Activated CD4-positive, CD25-positive, alpha-beta regulatory T cell treated with anti-CD3 and anti-CD28 coated beads, Interleukin-2, amount 50 U/mL, for 24 hours (primary cell): ENCODE measurements at places on chromosomes 7 and 10.
A peak's percentile ranks its signal among the peaks of the same experiment; 100 is the strongest.

GRCh38 chr10:94279835-94280709, 82.7 kb downstream of the NOC3L start:
- ATAC-seq = no peak

DNA sequence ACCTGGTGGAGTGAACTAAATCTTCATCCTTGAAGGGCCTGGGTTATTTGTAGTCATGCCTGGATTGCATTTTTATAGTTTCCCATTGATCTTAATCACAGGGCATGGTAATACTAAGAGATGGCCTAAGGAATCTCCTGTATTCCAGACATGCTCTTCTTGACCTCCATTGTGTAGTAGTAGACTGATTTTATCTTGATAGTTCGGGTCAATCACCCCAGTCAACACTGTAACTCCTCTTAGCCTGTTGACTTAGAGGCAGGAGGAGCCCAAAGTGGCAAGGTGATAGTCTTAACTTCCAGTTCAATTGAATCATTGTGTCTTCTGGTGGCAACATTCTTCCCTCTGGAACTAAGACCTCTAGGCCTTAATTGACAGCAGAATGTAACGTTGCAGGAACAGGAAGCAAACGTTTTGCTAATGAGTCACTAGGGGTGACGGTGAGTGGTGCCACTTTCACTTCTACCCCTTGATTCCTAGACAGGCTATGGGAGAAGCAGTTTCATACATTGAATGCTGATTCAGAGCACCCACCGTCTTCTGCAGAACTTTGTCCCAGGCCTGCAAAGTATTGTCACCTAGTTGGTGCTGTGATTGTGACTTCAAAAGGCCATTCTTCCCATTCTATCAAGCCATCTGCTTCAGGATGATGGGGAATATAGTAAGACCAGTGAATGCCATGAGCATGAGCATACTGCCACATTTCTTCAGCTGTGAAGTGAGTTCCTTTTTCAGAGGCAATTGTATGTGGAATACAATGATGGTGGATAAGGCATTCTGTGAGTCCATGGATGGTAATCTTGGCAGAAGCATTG, 24.0 kb upstream of the PAPSS2 start:
- ATAC-seq = peak; percentile 89

- no peak for ATAC-seq
Measured at GRCh38 chr7:81768951-81769778, 682 bp downstream of the HGF start.

- ATAC-seq = no peak
Measured at GRCh38 chr10:15860692-15861201, 440 bp upstream of the MINDY3 start.

- no peak for ATAC-seq
Measured at GRCh38 chr10:52258799-52259425, 55.2 kb upstream of the DKK1 start.

DNA sequence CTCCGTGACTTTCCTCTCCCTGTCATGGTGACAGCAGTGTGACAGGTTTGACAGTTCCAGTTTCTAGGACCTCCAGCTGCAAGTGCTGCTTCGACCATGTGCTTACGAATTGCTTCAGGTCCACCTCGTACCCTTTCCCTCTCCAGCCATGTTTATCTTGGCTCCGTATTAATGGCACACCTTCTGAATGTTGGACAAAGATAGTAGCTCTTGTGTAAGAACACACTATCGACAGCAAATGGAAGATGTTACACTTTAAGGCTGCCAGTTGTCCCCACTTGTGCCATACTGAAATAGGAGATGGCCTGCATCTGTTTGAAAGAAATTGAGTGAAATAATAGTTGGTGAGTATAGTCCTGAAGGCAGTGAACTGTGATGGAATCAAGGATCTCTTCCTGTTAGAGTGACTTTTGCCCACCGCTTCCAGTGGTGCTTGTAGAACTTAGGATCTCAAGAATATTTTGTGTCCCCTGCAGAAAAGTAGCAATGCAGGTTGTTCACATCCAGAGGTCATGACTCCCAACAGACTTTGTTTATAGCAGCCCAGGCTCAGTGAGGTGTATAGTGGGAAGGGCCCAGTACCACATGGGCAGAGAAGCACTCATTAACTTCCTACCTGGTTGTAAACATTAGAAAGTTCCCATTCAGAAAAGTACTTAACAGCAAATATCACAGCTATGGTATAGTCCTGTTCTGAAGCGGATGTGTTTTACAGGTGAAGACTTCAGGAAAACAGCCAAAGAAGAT, 629.7 kb upstream of the GALNT17 start:
- ATAC-seq = no peak

GRCh38 chr10:91635401-91636400, 2.8 kb upstream of the PPP1R3C start:
- ATAC-seq = no peak

GRCh38 chr10:84310470-84310869, 17.9 kb upstream of the CCSER2 start:
- no peak for ATAC-seq

DNA sequence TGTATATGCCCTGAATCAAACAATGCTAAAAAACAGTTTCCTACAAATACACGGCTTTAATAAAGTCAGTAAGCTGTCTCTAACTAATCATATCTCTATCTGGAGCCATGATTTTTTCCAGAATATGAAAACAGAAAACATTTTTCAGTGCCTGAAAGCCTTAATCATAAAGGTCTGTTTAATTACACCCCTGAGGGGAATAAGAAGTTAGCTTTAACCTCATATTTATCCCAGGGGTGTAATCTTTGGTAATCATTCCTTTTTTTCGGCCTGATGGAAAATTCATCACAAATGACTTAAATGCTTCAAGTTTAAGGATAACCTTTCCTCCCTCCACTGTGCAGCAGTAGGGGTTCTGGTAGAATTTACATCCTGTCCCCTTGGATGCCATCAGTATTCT, 124.2 kb downstream of the ATE1 start:
- ATAC-seq = no peak

- ATAC-seq = no peak
Measured at GRCh38 chr7:156475179-156475578, 165.4 kb upstream of the RNF32 start.

- ATAC-seq = no peak
Measured at GRCh38 chr7:109336531-109336930, 766.9 kb downstream of the DNAJB9 start.

DNA sequence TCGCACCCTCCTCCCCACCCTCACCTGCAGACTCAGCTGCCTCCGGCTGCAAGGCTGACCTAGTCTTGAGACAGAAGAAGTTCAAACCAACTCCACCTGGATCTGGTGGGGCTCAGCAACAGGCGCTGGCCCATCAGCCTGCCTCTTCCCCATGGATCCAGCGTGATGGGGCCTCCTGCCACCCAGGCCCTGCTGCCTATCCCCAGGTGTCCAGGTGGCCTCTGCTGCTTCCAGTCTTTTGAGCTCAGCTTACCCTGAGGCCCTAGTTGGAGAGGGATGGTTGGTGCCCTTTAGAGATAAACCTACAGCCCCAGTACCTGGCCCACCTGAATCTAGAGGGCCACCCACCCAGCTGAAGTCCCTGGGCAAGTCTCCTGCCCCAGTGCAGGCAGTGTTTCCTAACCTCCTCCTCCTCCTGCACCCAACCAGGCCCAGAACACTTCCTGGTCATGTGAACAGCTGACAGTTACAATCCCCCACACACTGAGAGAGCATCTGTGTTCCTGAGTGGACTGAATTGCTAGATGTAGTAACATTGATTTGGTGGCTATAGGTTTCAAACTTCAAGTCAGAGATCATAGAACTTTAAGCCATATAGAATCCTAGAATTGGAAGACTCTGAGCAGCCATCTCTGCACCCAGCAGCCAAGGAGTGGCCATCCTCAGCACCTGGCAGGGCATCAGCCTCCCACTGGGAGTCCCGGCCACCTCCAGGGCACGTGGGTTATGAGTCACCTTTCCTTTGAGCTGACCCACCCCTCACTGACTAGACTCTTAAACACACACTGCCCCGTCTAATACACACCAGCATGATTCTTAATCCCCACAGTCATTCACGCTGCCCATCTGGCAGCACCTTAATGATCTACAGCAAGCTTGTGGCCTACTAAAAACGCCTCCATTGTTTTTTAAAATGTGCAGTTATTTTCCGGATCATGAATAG, 51.9 kb downstream of the ALOX5 start:
- no peak for ATAC-seq
